H1 (cell line): ENCODE measurements at places on chromosomes 12 and 14. TPM values are rescaled to one million over a fixed set of nuclear protein-coding genes. Genes with fewer than 3 reads are reported as not detected.

- no peaks in the 10 kb centered on the region for H3K36me3 ChIP-seq
- H3K27ac ChIP-seq: no peak overlapping the region
- H3K27me3 ChIP-seq: no peaks in the 10 kb centered on the region
- DNase-seq: no peak
Measured at GRCh38 chr12:22924391-22924790, 299.4 kb downstream of the ETNK1 start.

OLR1 gene
- total RNA-seq: not detected in 2 replicates

DNA sequence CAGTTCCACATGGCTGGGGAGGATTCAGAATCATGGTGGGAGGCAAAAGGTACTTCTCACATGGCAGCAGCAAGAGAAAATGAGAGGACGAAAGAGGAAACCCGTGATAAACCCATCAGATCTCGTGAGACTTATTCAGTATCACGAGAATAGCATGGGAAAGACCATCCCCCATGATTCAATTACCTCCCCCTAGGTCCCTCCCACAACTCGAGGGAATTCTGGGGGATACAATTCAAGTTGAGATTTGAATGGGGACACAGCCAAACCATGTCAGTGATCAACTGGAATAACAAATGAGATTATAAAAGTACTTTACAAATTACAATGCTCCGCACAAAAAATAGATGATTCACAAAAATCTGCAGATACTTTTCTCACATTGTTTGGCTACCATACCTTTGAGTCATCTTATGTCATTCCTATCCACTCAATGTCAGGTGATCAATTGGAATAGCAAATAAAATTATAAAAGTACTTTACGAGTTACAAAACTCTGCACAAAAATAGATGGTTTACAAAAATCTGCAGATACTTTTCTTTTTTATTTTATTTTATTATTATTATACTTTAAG, 338.9 kb downstream of the C12orf50 start:
- H3K4me3 ChIP-seq: no peak overlapping the region
- DNase-seq: no peak
- no peaks in the 10 kb centered on the region for H3K27me3 ChIP-seq
- H3K4me1 ChIP-seq: no peaks in the 10 kb centered on the region
- no peak overlapping the region for H3K27ac ChIP-seq

GRCh38 chr12:27424631-27425230, 21.8 kb upstream of the SMCO2 start:
- DNase-seq: no peak
- H3K36me3 ChIP-seq: no peaks in the 10 kb centered on the region
- H3K4me1 ChIP-seq: no peaks in the 10 kb centered on the region
- no peak overlapping the region for H3K27ac ChIP-seq
- no peaks in the 10 kb centered on the region for H3K27me3 ChIP-seq
- no peak overlapping the region for H3K4me3 ChIP-seq

DNA sequence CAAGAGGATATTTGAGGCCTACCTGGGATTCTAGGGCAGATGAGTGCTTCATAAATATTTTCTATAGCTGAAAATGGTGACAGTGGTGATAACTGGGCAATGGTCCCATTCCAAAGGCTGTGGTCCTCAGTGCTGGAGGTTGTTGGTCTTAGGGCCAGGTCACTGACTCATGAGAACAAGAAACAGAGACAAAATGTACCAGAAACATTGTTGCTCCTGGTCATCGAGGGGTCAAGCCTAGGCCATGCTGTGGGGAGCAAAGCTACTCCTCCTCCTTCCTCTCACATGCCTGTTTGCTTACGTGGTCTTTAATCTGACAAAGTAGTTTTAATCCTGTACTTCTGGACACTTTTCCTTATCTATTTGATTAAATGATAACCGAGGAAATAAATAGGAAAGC, 33.8 kb downstream of the ERG28 start:
- peaks cover 21% of the 10 kb centered on the region for H3K4me1 ChIP-seq
- no peak for DNase-seq
- H3K27me3 ChIP-seq: no peaks in the 10 kb centered on the region
- H3K36me3 ChIP-seq: no peaks in the 10 kb centered on the region
- no peak overlapping the region for H3K27ac ChIP-seq

DNA sequence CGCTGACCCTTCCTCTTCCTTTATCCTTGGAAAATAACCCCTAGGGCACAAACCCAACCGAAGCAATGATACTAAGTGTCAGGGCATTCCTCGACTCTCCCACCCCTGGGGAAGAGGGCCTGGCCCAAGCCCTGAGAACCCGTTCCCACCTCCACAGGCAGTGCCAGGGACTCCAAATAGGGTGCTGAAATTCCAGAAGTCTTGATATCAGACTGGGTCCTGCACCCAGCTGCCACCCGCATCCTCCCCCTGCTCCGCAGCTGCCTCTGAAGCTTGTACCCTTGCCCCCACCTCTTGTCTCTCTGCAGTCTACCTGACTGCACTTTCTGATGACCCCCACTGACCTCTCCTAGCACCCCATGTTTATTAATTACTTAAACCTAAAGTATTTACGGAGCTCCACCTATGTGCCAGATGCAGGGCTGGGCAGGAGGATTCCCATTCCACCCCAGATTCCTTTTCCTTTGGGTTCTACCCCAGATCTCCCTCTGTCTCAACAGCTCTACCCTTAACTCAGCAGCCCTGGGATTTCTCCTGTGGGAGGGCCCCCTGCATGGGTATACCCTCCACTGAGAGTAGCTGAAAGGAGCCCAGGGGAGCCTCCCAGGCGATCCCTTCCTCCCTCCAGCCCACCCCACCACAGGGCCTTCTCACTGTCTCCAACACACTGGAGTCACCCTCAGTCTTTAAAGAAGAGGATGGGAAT, 4.1 kb upstream of the KRT18 start:
- peaks cover 31% of the 10 kb centered on the region for H3K4me1 ChIP-seq
- H3K4me3 ChIP-seq: no peak overlapping the region
- no peaks in the 10 kb centered on the region for H3K27me3 ChIP-seq
- H3K36me3 ChIP-seq: no peaks in the 10 kb centered on the region
- H3K27ac ChIP-seq: peak overlapping the region; percentile 56
- no peak for DNase-seq

FAM186B gene
- 0.21 and 0.73 TPM in 2 replicates for total RNA-seq

DNA sequence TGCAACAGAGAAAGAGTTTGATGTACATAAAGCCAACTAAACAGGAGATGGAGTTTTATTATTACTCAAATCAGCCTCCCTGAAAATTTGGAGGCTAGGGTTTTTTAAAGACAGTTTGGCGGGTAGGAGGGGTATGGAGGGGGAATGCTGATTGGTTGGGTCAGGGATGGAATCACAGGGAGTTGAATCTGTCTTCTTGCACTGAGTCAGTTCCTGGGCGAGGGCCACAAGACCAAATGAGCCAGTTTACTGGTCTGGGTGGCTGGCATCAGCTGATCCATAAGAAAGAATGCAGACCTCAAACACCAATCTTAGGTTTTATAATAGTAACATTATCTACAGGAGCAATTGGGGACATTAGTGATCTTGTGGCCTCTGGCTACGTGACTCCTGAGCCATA, 64.9 kb downstream of the RIN3 start:
- H3K27ac ChIP-seq: no peak overlapping the region
- peaks cover 3% of the 10 kb centered on the region for H3K4me1 ChIP-seq
- no peak for DNase-seq
- H3K27me3 ChIP-seq: no peaks in the 10 kb centered on the region
- H3K36me3 ChIP-seq: no peaks in the 10 kb centered on the region
- H3K4me3 ChIP-seq: no peak overlapping the region

DNA sequence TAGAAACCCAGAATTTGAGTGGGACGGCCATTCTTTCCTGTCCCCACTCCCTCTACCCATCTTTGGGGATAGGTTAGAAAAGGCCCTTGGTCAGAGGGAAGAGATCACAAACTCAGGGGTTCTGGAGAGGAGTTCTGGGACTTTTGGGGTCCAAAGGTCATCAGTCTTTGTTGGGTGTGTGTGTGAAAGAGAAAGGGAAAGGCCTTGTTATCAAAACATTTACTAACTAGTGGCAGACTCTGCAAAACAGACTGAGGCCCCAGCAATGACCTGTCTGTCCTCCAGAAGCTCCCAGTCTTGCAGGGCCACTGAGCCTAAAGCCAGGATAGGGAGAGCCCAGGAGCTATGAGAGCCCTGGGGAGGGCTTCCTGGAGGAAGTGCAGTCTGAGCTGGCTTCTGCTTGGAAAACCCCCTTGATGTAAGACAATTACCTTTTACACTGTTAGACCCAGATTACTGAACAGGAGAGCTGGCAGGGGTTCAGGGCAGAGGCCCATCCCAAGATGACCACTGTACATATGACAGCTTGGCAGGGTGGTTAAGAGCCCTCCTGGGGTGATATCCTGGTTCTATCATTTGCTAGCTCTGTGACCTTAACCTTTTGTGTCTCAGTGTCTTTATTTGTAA, 429.1 kb upstream of the CCDC196 start:
- no peaks in the 10 kb centered on the region for H3K4me1 ChIP-seq
- H3K4me3 ChIP-seq: no peak overlapping the region
- DNase-seq: no peak
- H3K27ac ChIP-seq: no peak overlapping the region

- no peak overlapping the region for H3K27ac ChIP-seq
- no peak for DNase-seq
- no peaks in the 10 kb centered on the region for H3K36me3 ChIP-seq
- no peaks in the 10 kb centered on the region for H3K4me1 ChIP-seq
- no peak overlapping the region for H3K4me3 ChIP-seq
- no peaks in the 10 kb centered on the region for H3K27me3 ChIP-seq
Measured at GRCh38 chr14:92481811-92482555, 31.6 kb upstream of the RIN3 start.

GRCh38 chr14:67371247-67372148, 11.4 kb downstream of the EIF2S1 start:
- no peak for DNase-seq
- peaks cover 15% of the 10 kb centered on the region for H3K36me3 ChIP-seq
- no peak overlapping the region for H3K4me3 ChIP-seq
- no peaks in the 10 kb centered on the region for H3K4me1 ChIP-seq

GRCh38 chr12:125434936-125435443, 369.8 kb downstream of the AACS start:
- H3K36me3 ChIP-seq: no peaks in the 10 kb centered on the region
- no peaks in the 10 kb centered on the region for H3K4me1 ChIP-seq
- no peaks in the 10 kb centered on the region for H3K27me3 ChIP-seq
- H3K27ac ChIP-seq: no peak overlapping the region
- no peak overlapping the region for H3K4me3 ChIP-seq

TSPAN19 gene
- not detected in 2 replicates for total RNA-seq

HCAR1 gene
- total RNA-seq: not detected in 2 replicates

CPNE8 gene
- total RNA-seq: 6.8 and 7.4 TPM in 2 replicates

- peaks cover 12% of the 10 kb centered on the region; the same call in 1 of the 2 replicates for H3K4me1 ChIP-seq
- no peaks in the 10 kb centered on the region for H3K27me3 ChIP-seq
- no peaks in the 10 kb centered on the region for H3K36me3 ChIP-seq
- peak; percentile 91 for DNase-seq
Measured at GRCh38 chr12:42756841-42757623, 167.5 kb upstream of the PRICKLE1 start.

BAZ1A gene
- 20.9 and 23.1 TPM in 2 replicates for total RNA-seq

KRT72 gene
- total RNA-seq: not detected in 2 replicates

GRCh38 chr12:128091951-128092382, 175.0 kb upstream of the TMEM132C start:
- no peaks in the 10 kb centered on the region for H3K27me3 ChIP-seq
- no peak overlapping the region for H3K27ac ChIP-seq
- no peak for DNase-seq
- no peak overlapping the region for H3K4me3 ChIP-seq

CYP46A1 gene
- total RNA-seq: 0.71 and 1.3 TPM in 2 replicates

AQP2 gene
- total RNA-seq: not detected in 2 replicates

DNA sequence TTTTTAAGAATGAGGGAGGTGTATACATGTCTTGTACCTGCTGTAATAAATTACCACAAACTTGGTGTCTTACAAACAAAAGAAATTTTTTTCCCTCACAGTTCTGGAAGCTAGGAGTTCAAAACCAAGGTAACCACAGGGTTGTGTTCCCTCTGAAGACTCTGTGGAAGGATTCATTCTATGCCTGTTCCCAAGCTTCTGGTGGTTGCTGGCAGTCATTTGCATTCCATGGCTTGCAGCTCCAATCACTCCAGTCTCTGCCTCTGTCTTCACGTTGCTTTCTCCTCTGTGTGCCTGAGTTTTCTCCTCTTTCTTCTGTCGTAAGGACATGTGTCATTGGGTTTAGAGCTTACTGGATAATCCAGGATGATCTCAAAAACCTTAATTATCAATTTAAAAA, 15.4 kb upstream of the ZNF641 start:
- no peaks in the 10 kb centered on the region for H3K36me3 ChIP-seq
- no peak overlapping the region for H3K27ac ChIP-seq
- H3K27me3 ChIP-seq: no peaks in the 10 kb centered on the region
- no peaks in the 10 kb centered on the region for H3K4me1 ChIP-seq

DNA sequence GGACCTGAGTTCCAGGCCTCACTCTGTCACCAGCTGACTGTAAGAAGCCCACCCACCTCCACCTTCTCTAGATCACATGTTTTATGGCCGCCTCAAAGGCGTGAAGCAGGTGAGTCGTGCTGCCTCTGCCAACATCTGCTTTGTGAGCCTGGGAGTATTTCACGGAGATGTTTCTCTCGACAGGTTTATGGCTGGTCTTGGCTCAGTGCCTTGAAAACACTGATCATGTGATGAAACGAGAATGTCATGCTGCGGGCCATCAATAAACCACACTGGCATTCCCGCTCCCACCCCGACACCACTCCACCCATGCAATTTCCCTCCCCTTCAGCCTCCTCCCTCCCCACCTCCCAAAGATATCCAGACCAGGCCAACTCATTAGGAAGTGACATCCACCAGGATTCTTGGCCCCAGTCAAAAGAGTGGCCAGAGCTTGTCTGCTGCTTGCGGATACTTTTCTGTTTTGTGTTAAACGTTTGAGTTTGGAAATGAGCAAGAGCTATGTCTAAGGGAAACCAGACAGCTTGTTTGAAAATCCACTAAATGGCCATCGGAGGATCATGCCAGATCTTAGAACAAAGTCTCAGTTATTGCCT, 53.8 kb upstream of the NTF3 start:
- no peak overlapping the region for H3K27ac ChIP-seq
- peaks cover 4% of the 10 kb centered on the region; the same call in 1 of the 2 replicates for H3K4me1 ChIP-seq
- no peaks in the 10 kb centered on the region for H3K36me3 ChIP-seq
- H3K27me3 ChIP-seq: no peaks in the 10 kb centered on the region
- no peak overlapping the region for H3K4me3 ChIP-seq

- DNase-seq: no peak
- no peak overlapping the region for H3K4me3 ChIP-seq
- H3K4me1 ChIP-seq: peaks cover 2% of the 10 kb centered on the region
- no peaks in the 10 kb centered on the region for H3K36me3 ChIP-seq
Measured at GRCh38 chr12:116528065-116528464, 31.1 kb upstream of the MAP1LC3B2 start.

- H3K36me3 ChIP-seq: no peaks in the 10 kb centered on the region
- H3K4me3 ChIP-seq: no peak overlapping the region
- no peak overlapping the region for H3K27ac ChIP-seq
- DNase-seq: no peak
Measured at GRCh38 chr12:70467918-70468733, 102.0 kb downstream of the KCNMB4 start.

- no peaks in the 10 kb centered on the region for H3K27me3 ChIP-seq
- no peak for DNase-seq
- H3K4me1 ChIP-seq: peaks cover 6% of the 10 kb centered on the region; the same call in 1 of the 2 replicates
- no peaks in the 10 kb centered on the region for H3K36me3 ChIP-seq
- H3K4me3 ChIP-seq: no peak overlapping the region
Measured at GRCh38 chr12:11832093-11832492, 182.6 kb downstream of the ETV6 start.

GRCh38 chr14:94161981-94162380, 12.1 kb upstream of the PPP4R4 start:
- peaks cover 11% of the 10 kb centered on the region for H3K4me1 ChIP-seq
- H3K27me3 ChIP-seq: peaks cover 3% of the 10 kb centered on the region; the same call in 1 of the 2 replicates
- H3K36me3 ChIP-seq: no peaks in the 10 kb centered on the region
- DNase-seq: no peak
- H3K27ac ChIP-seq: no peak overlapping the region
- no peak overlapping the region for H3K4me3 ChIP-seq

GRCh38 chr12:48118284-48118871, 786 bp upstream of the PFKM start:
- H3K4me3 ChIP-seq: peak overlapping the region; percentile 95; the same call in 1 of the 2 replicates
- H3K36me3 ChIP-seq: 0 out of 2 replicates have a peak, but pooled peaks cover 4% of the 10 kb centered on the region
- H3K27ac ChIP-seq: no peak overlapping the region

LRRC9 gene
- 0.84 and 1.8 TPM in 2 replicates for total RNA-seq

MANSC4 gene
- not detected in 2 replicates for total RNA-seq
